Activated T-cell treated with anti-CD3 and anti-CD28 coated beads for 1 hour (primary cell): ENCODE measurements at places on chromosomes 3 and 15.
A peak's percentile ranks its signal among the peaks of the same experiment; 100 is the strongest.

DNA sequence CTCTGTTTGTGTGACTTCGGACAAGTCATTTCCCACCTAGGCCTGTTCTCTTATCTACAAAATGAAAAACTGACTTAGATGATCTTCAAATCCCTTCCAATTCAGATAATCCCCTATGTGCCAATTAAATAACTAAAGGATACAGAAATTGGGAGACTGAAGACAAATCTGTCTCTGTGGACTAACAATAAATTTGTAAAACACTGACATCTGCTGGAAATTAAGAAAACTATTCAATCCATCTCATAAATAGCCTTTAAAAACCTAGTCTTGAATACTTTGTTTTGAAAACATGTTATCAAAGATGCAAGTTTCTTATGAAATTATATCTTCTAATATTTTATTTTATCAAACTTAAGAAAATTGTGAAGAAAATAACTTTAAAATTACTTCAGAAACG is 38.3 kb downstream of the MTHFS start:
- DNase-seq, result no peak

GRCh38 chr15:84099181-84099580 is 136.4 kb upstream of the GOLGA6L4 start:
- no peak for DNase-seq

DNA sequence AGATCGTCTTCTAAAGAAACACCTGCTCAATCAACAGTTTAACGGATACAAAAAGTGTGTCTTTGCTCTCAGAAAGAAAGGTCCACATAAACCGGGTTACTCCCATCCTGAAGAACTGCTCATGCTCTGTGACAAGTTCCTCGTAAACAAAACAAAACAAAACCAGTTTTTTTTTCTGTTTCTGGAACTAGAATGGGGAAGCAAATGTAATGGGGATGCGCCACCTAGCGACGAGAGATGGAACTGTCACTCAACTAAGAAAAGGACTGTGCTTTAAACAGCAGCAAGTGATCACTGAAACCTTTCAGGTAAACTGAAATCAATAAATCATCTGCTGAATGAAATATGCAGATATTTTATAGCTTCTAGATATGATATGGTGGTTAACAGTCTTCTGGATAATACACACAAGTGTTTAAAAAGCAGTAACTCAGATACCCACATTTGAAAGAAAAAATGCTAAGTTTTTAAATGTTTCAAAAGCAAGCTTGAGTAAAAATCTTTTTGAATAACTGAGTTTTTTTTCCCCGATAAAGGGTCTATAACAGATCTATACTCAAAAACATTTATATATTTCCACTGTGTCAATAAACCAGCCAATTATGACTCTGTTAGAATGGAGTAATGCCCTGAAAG is 10.9 kb downstream of the TM2D3 start:
- peak; percentile 67 for DNase-seq

DNA sequence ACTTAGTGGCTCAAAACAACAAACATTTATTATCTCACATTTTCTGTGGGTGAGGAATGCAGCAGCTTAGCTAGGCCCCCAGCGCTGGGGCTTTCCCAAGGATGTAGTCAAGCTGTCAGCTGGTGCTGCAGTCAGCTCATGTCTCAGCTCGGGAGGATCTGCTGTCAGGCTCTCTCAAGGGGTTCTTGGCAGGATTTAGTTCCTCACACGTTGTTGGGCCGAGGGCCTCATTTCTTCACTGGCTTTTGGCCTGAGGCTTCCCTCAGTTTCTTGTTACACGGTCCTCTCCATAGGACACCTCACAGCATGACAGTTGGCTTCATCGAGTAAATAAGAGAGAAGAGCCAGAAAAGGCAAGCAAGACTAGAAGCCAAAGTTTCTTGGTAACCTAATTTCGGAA is 13.7 kb upstream of the U2SURP start:
- DNase-seq, result no peak

DNA sequence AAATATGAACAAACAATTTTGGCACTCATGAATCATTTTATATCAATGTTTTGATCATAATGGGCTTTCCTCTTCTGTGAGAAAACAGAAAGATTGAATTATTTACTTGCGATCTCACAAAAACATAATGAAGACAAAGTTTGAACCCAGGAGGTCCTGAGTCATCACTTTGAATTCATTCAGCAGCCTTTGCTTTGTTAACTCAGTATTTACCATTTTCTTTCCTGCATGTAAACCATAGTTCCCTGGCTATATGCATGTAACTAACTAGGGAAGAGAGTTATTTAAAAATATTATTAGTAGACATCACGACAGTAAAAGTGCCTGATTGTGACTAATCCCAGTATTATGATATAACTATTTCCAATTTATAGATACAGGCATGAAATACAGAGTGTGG is 1026.2 kb downstream of the PLOD2 start:
- no peak for DNase-seq

GRCh38 chr3:31358473-31359070 is 174.2 kb upstream of the STT3B start:
- no peak for DNase-seq

DNA sequence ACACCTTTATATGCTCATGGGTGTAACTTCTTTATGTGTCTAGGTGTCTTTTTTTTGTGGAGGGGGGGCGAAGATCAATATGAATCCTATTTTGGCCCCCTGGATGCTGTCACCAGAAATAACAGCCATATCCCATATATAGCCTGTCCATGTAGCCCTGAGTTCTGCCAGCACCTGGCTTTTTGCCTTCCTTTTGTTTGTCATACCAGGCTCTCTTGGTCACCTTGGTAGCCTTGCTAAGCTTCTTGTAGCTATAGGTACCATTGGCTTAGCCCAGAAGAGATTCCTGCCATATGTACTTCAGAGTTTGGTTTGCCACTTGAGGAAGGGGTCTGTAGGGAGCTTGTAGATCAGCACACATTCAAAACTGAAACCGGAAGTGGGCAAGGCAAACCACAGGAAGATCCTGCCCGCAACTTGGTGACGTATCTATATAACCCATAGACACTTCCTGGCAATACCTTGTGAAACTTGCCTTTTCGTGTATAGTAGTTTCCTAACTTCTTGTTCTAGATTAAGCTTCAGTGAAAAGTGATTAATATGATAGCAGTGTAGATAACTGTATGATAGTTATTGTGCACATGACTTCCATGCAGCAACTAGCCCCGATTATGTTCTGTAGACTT is 11.9 kb downstream of the RASA2 start:
- peak; percentile 63 for DNase-seq

DNA sequence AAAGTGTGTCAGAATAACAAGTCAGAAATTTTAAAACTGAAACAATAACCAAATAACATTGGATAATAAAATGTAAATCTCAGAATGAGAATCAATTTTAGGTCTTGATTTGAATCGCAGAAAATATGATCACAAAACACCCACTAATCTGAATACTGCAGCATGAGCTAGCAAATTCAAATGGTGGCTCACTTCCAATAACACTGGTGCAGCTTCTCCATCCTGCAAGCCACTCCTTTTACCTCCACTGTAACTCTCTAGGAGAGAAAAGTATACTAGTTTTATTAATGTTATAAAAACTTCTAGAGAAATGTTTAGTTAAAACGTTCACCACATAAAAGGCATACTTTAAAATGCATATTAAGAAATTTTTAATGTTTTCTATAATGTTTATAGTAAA is 30.4 kb downstream of the UBE3A start:
- DNase-seq, result no peak

GRCh38 chr3:141286856-141287255 is 55.2 kb downstream of the PXYLP1 start:
- no peak for DNase-seq

DNA sequence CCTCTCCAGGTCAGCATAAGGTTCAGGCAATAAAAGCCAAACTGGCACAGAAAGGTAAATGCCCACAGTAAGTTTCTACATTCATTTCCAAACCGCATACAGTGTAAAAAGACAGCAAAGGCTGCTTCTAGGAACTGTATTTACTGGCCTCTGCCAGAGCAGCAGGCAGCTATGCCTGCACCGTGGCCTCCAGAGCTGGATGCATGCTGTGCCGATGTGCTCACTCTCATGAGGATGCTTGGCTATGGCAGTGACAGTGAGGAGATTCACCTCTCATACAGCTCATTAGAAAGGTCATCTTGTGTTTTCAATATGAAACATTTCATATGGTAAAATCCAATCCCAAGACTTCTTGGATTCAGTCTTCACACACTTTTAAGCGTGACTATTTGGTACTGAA is 50.3 kb downstream of the UBP1 start:
- DNase-seq, result no peak

DNA sequence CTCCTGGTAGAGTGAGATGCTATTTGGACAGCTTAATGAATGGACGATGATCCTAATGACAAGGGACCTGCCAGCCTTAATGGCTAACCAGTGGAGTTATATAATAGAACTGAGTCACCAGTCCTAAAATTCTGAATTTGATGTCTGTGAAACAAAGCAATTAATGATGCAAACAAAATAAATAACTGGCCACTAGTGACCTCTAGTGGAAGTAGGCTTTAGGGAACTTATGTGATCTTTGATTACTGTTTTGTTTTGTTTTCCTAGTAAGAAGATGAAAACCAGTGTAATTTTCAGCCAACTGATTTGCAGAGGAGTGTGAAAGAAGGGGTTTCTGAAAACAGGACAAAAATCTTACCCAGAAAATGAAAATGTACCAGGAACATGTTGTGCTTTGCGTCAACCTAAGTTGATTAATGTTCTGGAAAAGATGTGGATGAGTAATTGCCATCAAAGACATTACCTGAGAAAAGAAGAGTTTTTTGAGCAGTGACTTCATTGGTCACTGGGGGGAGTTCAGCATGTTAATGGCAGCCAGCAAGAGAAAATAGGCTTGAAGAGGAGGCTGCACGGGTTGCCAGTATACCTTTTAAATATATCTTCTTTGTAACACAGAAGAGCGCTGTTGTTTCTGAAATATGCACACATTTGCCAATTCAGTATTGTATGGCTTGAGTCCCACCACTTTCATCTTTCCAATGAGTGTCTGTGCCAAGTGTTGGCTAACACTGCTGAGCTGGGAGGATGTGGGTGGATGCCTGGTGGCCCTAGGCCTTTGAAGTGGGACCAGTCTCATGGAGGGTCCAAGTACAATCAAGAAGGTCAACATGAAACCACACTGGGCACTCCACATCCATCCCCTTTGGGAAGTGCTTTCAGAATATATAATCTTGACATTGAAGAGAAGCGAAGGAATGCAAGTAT is 9.3 kb downstream of the VEPH1 start:
- DNase-seq, result no peak

DNA sequence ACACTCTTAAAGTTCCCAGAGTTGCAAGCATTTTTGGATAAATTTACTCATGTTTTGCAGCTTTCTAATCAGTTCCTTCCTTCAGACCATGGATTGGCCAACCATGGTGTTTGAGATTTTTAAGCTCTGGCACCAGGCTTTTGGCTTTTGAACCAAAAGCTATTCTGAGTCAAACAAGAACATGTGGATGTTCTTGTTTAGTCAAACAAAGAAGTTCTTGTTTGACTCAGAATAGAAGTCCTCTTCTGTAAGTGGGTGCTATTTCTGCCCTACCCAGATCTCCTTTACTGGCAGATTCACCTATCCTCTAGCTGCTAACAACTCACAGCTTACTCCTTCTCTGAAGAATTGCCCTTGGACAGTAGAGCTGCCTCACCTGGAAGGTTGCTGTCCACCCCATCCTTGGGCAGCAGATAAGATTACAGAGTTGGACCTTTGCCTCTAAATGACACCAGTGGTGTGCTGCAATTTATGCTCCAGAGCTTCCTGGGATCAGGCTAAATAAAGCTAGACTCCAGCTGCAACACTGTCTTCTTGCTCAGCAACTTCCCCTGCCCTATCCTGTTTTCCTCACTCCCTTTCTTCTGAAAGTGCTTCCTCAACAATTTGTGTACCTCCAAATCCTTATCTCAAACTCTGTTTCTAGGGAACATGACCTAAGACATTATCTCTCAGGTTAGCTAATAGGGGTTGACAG is 65.6 kb downstream of the COL6A6 start:
- no peak for DNase-seq

- no peak for DNase-seq
These were observed 386.3 kb upstream of the NR2F2 start for GRCh38 chr15:95944193-95944592.

GRCh38 chr3:78872195-78872594 is 895.6 kb downstream of the ROBO1 start:
- no peak for DNase-seq

DNA sequence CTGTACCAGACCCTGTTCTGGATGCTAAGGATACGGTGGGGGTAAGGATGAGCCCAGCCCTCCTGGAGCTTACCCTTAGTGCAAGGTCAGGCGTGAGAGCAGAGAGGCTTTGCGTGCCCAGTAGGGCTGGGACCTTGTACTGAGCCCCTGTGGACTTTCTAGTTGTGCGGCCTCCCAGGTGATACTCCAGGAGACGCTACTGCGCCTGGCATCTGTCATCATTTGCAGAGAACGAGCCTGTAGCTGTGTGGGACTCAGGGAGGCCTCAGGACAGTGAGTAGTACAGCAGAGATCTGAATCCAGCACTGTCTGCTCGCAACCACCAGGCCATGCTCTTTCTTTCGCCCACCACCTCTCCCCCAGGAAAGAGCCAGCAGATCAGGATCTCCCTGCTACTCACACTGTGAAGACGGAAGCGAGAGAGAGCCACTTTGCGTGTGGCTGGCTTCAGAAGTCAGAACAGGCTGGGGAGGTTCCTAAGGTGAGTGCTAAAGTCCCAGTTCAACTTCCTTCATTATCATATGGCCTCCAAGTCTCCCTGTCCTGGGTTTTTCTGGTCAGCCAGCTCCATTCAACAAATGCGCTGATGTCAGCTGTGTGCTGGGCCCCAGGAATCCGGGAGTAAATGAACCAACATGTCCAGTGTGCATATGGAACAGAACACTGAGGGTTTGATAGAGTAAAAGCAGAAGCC is 38.2 kb upstream of the ITGA11 start:
- DNase-seq, result no peak

- DNase-seq, result no peak
These were observed 901 bp upstream of the NMB start for GRCh38 chr15:84658788-84659411.

- DNase-seq, result no peak
These were observed 451.4 kb upstream of the ARPP21 start for GRCh38 chr3:35187908-35188307.

DNA sequence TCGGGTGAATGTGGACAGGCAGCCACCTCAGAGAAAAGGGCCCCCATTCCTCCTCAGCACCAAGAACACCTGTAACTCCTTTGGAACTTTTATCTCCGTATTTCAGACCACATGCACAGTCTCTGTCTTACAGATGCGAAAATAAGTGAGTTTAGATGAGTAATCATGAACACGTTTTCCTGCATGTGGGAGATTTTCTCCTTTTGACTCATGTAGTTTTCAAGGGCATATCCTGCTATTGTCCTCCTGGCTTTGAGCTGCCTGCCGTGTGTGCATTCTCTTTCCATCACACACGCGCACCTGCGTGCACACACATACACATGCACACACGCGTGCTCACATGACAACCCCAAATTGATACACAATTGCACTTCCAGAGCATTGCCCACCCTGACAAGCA is 239.2 kb downstream of the GABRG3 start:
- no peak for DNase-seq
